ENCODE measurements at places on chromosomes 1 and 21. TPM values are rescaled to one million over a fixed set of nuclear protein-coding genes. Genes with fewer than 3 reads are reported as not detected.
A peak's percentile ranks its signal among the peaks of the same experiment; 100 is the strongest.

GRCh38 chr1:77400781-77401180, 119.0 kb downstream of the AK5 start:
- no peak for DNase-seq

GRCh38 chr1:151542710-151543129, 2.6 kb downstream of the TUFT1 start:
- peak; percentile 77 for DNase-seq

The TMPRSS3 gene
- total RNA-seq, result 4.1 TPM

The LCE2C gene
- total RNA-seq, result not detected

The NUF2 gene
- 6.8 TPM for total RNA-seq

GRCh38 chr1:179474713-179475112, 101.0 kb downstream of the NPHS2 start:
- no peak for DNase-seq

DNA sequence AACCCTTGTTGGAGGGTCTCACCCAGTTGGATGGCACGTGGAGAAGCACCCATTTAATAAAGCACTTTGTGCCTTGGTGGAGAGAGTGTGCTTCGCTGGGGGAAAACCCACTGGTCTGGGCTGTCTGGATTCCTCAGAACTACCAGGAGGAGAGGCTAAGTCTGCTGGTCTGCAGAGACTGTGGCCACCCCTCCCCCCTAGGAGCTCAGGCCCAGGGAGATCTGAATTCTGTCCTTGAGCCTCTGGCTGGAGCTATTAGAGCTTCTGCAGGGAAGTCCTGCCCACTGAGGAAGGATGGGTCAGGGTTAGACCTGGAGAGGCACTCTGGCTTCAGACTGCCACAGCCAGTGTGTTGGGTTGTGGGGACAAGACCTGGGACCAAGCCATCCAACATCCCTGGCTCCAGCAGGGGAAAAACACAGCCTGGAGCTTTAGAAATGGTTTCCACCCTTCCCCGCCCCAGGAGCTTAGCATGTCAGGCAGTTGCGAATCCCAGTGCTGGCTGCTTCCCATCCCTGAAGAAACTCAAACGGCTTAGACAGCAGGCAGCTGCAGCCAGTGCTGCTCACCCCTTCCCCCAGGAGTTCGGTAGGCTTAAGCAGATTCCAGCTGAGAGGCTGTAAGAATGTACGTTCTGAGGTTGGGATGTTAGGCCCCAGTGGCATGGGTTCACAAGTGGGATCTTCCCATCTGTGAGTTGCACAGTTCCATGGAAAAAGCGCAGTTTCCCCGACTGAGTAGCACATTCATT, 288.3 kb downstream of the TGFB2 start:
- DNase-seq, result no peak

- no peak for DNase-seq
Observed at GRCh38 chr1:62391369-62391971, 45.4 kb upstream of the USP1 start.

The EFCAB14 gene
- 64.4 TPM for total RNA-seq

DNA sequence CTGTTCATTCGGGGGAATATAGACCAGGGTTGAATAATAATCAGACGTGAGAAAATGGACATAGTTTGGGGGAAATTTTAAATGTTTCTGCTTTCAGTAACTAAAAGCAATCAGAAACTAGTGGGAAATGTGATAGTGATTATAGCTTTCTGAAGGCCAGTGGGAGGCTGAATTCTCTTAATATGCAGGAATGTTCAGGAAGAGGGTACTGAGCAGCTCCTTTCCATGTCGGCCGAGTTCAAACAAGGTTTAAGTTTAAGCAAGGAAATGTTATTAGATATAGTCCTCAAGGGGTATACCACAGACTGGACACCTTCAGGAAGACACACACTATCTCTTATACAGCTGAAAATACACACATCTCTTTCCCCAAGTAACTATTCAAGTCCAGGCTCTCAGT, 105.5 kb downstream of the HHAT start:
- no peak for DNase-seq

DNA sequence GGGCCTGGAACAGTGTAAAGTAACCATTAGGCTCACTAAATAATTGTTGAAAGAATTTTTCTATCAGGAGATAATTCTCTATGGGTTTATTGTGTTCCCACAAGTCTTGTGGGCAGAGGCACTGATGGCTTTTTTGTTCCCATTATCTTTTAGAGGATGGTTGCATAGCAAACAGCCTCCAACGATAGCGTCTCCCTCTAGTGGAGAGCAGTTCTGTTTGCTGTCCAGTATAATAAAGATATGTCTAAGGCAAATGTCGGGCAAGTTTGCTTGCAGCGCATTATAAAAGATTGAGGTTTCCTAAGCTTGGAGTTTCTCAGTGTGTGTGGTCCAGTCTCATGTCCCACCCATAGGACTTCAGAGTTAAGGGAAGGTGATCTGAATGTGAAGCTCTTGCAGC, 1.3 kb upstream of the SLC6A17 start:
- DNase-seq, result no peak

DNA sequence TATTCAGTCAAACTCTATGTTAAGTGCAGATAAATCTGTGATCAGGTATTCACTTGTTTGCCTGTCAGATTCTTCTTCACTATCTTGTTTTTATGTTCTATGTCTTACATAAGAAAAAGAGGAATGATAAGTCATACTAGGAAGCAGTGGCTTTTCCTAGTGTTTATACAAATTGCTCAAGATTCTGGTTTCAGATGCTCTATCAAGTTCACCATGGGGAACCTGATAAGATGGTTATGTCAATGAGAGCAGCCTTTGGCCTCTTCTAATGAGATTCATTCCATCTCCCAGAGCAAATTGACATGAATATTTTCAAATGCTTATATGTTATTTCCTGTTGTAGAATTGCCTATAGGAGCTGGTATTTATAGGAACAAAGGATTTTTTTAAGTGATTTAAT, 218.8 kb upstream of the TMPRSS15 start:
- no peak for DNase-seq

DNA sequence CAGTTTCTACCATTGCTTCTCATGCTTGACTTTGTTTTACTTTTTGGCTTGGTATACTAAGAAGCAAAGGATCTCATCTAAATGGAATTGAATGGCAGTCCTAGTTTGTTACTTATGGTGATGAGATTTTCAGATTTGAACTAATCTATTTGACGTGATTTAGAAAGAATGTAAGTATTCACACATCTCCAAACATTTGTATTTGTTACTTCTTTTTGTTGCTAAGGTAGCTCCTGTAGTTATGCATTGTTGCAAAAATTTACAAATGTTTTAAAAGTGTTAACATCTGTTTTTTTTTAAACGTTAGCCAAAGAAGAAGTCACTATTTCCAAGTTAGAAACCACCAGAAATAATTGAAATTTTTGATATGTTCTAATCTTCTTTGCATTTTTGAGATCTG, 222.5 kb downstream of the RPS6KC1 start:
- no peak for DNase-seq

- DNase-seq, result no peak
Observed at GRCh38 chr1:78176448-78176847, 130.7 kb downstream of the GIPC2 start.

DNA sequence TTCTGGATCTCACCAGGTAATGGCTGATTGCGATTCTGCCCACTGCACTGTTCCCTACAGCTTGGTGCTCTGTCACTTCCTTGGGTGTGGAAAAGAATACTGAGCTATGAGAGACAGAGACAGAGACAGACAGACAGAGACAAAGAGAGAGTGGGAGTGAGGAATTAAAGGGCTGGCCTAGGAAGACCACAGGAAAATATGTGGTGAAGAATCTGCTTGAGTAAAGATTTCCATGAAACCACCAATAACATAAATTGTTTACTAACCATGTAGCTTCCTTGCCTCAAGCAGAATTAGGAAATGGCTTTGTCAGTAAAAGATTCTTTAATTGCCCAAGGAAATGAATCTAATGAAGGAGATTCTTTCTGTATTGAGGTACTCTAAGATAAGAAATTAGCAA, 54.4 kb downstream of the MPZL1 start:
- no peak for DNase-seq

GRCh38 chr1:167676205-167676915, 45.4 kb upstream of the MPZL1 start:
- no peak for DNase-seq

GRCh38 chr1:53391982-53392381, 64.1 kb upstream of the LRP8 start:
- DNase-seq, result no peak

- no peak for DNase-seq
Observed at GRCh38 chr1:110634086-110634454, 27.9 kb upstream of the KCNA2 start.

DNA sequence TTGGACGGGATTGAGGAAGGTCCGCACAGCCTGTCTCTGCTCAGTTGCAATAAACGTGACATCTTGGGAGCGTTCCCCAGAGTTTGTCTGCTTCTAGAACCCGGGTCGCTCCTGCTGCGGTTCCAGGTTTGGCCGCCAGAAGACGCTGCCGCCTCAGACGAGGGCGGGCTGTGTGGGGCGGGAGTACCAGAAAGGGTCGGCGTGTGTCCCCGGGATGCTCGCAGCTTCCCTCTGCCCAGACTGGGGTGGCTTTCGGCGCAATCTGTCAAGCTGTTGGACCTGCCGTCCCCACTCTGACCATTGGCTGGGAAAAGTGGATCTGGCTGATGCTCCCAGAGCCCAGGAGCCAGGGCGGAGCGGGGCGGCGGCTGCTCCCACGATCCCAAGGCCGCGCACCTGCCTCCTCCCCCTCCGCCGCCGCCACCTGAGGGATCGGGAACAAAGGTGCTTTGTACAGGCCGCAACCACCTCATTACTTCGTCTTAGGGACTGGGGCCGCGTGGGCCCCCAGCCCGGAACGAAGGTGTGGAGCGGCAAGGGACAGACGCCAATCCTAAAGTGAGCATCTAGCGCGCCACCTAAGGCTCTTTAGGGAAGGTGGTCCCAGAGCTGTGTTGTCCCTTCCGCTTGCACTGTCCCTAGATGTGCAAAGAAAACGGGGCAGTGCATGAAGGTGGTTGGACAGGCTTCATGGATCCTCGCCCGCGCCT, 683 bp upstream of the EFNA4 start:
- DNase-seq, result no peak

- no peak for DNase-seq
Observed at GRCh38 chr21:32070126-32070525, 197.3 kb downstream of the HUNK start.

DNA sequence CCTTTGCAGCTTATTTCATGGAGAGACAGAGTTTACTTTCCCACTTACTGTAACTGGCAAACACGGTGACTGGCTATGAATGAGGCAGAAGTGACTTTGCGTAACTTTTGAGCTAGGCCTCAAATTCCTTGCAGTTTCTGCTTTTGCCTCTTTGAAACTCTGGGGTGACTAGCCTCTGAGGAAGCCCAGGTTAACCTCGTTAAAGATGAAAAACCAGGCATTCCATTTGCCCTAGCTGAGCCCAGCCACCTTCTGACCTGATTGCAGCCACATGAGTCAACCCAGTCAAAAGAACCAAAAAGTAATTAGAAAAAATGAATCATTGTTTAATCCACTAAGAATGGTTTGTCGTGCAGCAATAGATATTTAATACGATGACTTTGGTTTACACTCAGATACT, 20.4 kb downstream of the PRMT6 start:
- peak; percentile 78 for DNase-seq

- DNase-seq, result no peak
Observed at GRCh38 chr1:223006917-223007648, 136.0 kb downstream of the TLR5 start.

The CYP4A11 gene
- not detected for total RNA-seq

DNA sequence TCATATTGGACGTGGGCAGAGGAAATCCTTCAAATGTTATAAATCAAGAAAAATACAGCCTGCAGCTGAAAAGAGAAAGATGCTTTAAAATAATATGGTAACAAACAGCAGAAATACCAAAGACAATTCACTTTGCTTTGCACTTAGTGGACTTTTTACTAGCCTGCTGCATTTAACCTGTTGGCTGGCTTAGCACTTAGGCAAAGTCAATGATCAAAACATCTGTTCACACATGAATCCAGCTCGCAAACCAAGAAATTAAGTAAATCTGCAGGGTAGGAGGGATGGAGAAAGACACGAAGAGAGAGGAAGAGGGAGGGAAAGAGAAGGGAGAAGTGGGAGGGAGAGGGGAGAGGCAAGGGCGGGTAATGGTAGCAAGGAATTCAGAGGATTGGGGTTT, 103.6 kb upstream of the RAB4A start:
- no peak for DNase-seq

DNA sequence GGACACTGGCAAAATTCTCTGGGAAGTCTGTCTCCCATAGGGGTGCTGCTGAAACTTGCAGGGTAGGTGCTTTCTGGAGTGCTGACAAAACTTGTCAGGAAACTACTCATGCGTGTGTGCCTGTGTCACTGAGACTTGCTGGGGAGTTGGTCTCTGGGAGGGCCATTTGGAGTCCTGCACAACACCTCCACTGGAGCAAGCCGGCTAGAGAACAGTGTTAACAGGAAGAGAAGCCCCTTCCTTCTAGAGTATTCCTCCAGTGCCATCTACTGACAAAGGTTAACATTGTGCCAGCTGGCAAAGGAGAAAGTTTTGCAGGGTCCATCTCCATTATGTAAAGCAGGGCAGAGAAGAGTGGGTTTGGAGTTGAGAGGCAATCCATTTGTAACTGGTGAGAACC, 30.0 kb downstream of the ZMYM4 start:
- DNase-seq, result no peak

Data from kidney epithelial cell (primary cell).